Activated CD8-positive, alpha-beta memory T cell treated with anti-CD3 and anti-CD28 coated beads for 1 hour (primary cell): ENCODE measurements at places on chromosomes 7 and 10.

GRCh38 chr7:119514326-119514725, 758.6 kb upstream of the KCND2 start:
- no peak for DNase-seq

GRCh38 chr7:149735181-149735602, 38.2 kb downstream of the ZNF467 start:
- no peak for DNase-seq

DNA sequence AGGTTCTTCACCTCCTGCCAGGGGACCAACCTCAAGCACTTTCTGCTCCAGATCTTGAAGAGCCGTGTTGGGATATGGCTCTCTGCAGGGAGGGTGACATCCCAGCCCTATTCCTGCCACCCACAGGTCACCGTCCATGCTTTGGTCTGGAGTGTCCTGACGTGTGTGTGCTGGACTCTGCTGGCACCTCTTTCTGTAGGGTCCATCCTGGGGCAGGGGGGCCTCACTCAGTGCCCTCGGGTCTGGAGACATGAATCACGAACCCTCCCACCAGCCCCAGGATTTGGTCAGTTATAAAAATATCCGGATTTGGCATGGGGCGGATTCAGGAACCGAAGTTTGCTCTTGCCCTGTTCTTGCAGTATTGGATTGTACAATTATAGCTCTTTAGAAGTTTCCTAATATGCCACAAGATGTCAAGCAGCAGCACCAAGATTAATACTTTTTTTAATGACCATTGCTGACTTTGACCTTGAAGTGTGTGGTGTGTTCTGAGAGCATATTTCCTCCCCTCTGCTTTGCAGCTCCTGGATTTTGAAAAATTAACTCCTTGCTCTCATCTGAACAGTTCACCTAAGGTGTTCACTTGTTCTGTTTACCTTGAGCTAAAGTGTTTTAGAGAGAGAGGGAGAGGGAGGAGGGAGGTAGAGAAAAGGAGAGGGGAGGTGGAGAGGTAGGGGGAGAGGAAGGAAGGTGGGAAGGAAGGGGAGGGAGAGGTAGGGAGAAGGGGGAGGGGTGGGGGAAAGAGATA, 95.4 kb upstream of the SHH start:
- no peak for DNase-seq

DNA sequence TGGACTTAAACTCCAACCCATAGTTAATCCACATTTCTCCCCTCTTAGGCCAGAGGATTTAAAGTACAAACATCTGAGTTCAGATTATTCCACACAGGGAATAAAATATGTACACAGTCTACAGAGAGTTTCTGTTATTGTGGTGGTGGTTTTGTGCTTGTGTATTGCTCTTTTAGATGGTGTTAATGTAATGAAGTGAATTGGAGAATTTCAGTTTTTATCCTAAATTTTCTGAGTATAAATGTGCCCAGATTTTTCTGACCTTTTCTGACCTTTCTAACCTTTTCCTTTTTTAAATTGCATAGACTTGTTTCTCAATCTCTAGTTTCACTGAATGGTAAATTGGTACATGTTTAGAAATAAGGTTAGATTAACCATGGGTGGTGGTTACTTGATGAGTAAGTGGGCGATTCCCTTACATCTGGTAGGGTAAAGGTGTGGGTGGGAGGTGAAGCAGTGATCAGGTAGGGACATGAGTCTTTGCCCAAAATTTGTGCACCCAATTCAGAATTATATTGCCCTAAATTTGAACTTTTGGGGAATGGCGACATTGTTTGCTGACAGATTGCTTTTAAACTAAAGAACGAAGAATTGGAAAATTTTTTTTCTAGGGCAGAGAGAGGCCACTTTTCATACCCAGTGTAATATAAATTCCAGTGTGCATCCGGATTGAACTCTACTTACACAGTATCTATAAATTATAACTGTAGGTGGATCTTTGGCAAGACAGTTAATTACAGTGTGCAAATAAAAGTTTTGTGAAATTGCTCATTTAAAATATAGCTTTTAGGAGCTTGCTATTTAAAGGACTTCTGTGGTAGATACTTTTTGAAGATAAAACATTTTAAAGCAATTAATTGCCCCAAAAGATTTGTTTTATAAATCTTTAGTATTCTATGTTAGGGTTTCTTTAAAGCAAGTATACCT, 62.2 kb downstream of the ST7 start:
- no peak for DNase-seq

- DNase-seq: no peak
Observed at GRCh38 chr10:28878236-28878970, 201.1 kb downstream of the BAMBI start.
